ENCODE measurements at places on chromosomes 5 and 9.

GRCh38 chr5:57417971-57418370 is 64.6 kb downstream of the ACTBL2 start:
- DNase-seq = peak; percentile 49

DNA sequence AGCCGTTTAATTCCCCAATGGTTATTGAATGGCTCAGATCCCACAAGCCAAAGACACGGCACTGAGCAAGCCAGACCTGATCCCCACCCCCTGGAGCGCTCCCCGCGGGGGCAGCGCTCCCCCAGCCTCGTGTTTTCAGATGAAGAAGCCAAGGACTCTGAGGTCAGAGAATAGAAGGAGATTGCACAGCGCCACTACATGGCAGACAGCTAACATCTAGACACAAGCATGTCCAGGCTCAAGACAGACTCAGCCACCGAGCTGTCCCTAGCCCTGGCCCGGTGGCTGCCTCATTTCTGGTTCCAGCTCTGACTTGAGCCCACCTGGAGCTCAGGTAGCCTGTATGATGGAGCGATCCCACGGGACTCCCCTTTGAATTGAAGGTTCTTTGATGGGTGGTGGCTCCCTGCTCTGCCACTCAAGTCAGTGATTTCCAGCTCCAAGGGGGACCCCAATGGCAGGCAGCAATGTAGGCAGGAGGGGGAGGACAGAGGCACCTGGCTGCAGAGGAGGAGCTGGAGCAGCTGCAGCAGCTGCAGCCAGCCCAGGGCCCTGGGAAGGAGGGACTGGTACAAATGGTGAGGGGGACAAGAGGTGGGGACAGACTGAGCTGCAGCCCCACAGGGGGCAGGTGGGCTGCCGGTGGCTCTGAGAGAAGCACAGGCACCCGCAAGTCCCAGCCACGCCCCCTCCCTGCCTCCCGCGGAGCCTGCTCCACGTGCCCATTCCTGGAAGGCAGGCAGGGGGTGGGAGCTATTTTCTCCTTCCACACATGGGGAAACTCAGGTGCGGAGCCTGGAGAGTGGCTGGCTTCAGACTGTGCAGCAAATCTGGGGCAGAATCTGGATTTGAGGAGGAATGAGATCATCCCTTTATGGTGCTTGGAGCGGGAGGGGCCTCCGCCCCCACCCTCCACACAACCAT is 40.2 kb downstream of the NTNG2 start:
- no peak for DNase-seq

DNA sequence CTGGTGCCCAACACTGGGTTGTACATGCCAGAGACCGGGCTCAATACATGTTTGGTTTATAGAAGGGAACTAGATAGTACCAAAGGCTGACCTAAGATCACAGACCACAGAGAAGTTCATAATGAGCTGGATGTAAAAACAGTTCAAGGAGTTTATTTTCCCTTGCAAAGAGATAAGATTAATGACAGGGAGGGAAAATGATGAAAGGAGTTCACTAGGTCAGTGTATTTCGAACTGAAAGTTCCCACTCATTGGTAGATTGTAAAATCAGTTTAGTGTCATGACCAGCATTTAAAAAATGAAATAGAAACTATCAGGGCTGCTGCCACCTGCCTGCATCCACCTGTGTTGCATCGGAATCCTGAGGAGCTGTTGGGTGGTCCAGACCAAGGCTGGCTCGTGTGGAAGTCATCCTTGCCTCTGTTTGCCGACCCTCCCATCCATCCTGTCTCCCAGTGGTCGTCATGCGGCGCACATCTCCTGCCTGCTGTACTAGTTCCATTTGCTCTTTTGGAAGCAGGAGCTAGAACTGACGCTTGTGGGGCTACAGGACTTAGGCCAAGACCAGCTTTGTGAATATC is 21.1 kb downstream of the TBC1D2 start:
- DNase-seq = no peak

DNA sequence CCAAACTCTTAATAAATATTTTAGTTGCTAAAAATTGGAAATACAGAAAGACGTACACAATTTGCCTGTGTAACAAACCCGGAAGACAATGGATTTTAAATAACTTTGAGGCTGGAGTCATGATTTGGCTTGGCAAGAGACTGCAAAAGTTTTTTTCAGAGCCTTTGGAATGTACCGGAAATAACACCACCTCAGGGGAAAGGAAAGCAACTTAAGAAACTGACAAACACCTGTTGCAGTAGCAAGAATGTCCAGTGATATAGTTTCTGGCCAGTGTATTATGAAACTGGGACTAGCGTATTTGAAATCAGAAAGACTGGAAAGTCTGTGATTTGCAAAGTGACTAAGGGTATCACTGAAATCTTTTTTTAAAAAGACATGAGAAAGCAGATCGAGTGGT is 842 bp downstream of the MUSK start:
- peak; percentile 8 for DNase-seq

Measured in AG10803 (cell line).